ENCODE measurements at places on chromosomes 11 and 22.

- no peak for DNase-seq
Observed at GRCh38 chr11:16603245-16603644, 135.2 kb upstream of the C11orf58 start.

- peak; percentile 40 for DNase-seq
Observed at GRCh38 chr11:33478111-33478573, 221.0 kb downstream of the HIPK3 start.

DNA sequence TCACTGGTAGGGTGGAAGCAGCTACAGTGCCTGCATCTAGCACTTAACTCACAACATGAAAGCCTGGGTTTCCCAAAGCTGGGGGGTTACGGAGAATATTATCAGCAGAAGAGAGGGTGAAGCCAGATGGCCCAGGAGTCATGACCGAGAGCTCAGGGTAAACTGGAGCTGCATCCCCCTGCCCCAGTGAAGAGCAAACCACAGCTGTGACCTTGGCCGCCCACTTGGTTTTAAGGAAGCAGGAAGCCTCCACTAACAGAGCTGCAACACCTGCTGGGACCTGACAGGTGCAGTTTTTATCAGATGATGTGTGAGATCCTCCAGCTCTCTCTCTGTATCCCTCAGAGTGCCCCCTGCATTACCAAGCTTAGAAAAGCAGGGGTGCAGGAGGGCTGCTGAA lies 20.9 kb downstream of the TCP11L1 start:
- peak; percentile 63 for DNase-seq

DNA sequence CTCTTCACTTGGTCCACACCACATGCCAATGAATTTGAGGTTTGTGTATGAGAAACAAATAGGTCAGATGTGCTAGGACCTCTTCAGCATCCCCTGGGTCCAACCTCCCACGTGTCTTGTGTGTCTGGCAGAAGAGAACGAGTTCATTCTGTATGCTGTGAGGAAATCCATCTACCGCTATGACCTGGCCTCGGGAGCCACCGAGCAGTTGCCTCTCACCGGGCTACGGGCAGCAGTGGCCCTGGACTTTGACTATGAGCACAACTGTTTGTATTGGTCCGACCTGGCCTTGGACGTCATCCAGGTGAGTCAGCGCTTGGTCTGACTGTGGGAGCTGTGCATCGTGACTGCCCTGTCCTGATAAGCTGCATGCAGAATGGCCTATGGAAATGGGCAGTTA lies 101.0 kb upstream of the SORL1-AS1 start:
- DNase-seq = no peak

DNA sequence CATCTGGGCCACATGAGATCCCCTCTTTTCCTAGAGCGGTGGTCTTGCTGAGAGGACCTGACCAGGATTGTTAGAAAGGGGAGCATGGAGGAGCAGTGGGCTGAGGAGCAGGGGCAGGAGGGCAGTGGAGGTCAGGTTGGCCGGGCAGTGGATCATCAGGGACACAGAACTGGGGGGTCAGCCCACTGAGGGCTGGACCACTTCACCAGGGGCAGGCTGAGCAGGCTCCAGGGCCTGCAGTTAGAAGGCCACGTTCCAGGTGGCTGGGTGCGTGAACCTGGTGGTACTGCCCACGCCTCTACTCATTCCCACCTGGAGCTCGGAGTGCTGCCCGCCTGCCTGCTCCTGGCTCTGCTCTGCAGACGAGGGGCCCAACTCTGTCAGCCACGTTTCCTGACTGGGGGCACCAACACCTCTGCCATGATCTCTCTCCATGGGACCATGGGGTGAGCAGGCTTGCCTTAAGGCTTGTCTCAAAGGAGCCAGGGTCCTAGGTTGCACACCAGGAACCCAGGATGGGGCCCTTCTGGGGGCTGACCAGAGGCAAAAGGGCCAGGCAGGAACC lies 9.7 kb downstream of the MRGPRF start:
- DNase-seq = no peak

- no peak for DNase-seq
Observed at GRCh38 chr22:40210818-40211217, 33.1 kb downstream of the TNRC6B start.

GRCh38 chr11:118552341-118552740 lies 13.4 kb downstream of the IFT46 start:
- no peak for DNase-seq

GRCh38 chr11:129849447-129850130 lies 33.9 kb downstream of the TMEM45B start:
- no peak for DNase-seq

DNA sequence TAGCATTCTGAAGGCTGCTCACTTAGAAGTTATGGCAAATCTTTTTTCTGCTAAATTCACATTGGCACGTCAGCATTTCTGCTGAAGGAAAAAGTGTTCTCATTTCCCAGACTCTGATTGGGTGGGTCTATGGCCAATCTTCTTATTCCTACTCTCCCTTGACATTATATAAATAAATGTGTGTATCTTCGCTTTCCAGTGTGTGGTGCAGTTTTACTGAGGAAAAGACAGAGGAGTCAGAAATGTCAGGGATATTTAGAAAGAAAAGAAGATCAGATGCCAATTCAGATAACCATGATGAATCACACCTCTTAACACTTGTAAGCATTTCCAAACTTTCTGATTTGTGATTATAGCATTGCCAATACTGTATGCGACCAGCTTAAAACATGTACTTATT lies 3.2 kb upstream of the BDNF start:
- DNase-seq = no peak

- DNase-seq = no peak
Observed at GRCh38 chr11:77193911-77194830, 66.1 kb downstream of the MYO7A start.

GRCh38 chr11:124600621-124601320 lies 10.5 kb upstream of the PANX3 start:
- no peak for DNase-seq

GRCh38 chr22:48957987-48958321 lies 869.7 kb downstream of the BRD1 start:
- no peak for DNase-seq

- peak; percentile 82 for DNase-seq
Observed at GRCh38 chr11:67382276-67383136, 9.1 kb upstream of the CLCF1 start.

DNA sequence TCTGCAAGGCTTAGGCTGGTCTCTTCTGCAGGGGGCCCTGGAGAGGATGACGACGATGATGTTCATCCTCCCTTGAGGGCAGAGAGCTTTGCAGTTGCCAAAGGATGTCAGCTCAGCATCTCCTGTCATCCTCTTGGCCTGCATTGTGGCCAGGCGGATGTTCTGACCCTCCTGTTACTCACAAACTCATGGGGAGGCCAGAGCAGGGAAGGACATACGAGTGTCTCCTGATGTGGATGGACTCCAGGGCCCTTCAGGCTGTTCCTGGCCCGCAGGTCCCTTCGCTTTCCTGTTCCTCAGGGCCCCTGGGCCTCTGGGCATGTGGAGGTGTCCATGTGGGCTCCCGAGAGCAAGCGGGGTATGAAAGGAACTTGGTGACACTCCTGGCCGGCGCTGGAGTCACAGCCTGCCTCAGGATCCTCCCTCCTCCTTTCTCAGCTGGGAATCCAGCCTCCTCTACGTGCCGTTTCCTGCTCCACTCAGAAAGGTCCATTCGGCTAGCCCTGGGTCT lies 8.5 kb downstream of the ADORA2A start:
- DNase-seq = no peak

GRCh38 chr11:8933931-8934330 lies 1.2 kb upstream of the C11orf16 start:
- no peak for DNase-seq

GRCh38 chr22:27452922-27453321 lies 348.6 kb downstream of the MN1 start:
- no peak for DNase-seq

- no peak for DNase-seq
Observed at GRCh38 chr22:38292694-38293093, 19.9 kb upstream of the TMEM184B start.

DNA sequence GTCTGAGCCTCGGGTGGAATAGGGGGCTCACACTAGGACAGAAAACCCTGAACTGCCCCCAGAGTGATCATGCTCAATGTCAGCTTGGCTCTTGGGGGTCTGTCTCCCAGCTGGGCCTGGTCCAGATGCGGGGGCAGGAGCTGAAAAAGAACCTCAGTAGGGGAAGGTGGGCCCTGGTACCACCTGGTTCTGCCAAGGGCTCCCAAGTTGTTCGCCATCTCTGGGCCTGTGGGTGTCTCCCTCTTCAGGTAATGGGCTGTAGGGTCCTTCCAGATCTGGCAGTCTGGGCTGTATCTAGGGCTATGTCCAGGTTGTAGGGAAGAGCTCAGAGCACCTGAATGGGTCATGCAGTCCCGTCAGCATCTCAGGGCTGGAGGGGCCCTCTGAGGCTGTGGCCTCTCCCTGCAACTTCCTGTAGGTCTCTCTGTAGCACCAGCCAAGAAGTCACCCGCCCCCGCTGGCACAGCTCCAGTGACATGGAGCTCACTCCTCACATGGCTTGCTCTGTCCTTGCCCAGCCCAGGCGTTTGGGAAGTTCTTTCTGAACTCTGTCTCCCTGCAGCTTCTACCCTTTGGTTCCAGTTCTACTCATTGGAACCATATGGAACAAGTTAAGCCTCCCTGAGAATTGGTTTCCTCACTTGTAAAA lies 33.0 kb upstream of the SOX10 start:
- no peak for DNase-seq

GRCh38 chr11:14420223-14420622 lies 61.2 kb upstream of the RRAS2 start:
- DNase-seq = no peak

- no peak for DNase-seq
Observed at GRCh38 chr11:120196826-120197225, 14.0 kb upstream of the OAF start.

DNA sequence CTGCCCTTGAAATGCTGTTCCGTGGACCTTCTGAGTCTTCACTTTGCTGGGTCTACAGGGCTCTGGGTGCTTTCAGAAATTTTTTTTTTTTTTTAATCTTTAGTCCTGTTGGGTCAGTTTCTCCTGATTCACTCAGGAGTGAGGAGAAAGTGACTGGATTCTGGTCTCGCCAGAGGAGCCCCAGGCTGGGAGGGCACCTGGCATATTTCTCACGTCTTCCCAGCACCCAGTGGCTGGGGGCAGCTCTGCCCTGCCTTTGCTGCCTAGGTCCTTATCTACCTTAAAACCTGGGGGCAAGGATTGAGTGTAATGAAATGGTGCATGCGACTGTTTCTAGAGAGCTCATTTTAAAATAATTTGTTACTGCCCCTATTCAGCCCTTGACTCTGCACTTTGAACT lies 23.3 kb downstream of the SAMM50 start:
- DNase-seq = no peak

GRCh38 chr22:44355716-44356070 lies 42.9 kb upstream of the SHISAL1 start:
- DNase-seq = no peak

GRCh38 chr22:40002935-40003715 lies 8.4 kb downstream of the FAM83F start:
- peak; percentile 71 for DNase-seq

DNA sequence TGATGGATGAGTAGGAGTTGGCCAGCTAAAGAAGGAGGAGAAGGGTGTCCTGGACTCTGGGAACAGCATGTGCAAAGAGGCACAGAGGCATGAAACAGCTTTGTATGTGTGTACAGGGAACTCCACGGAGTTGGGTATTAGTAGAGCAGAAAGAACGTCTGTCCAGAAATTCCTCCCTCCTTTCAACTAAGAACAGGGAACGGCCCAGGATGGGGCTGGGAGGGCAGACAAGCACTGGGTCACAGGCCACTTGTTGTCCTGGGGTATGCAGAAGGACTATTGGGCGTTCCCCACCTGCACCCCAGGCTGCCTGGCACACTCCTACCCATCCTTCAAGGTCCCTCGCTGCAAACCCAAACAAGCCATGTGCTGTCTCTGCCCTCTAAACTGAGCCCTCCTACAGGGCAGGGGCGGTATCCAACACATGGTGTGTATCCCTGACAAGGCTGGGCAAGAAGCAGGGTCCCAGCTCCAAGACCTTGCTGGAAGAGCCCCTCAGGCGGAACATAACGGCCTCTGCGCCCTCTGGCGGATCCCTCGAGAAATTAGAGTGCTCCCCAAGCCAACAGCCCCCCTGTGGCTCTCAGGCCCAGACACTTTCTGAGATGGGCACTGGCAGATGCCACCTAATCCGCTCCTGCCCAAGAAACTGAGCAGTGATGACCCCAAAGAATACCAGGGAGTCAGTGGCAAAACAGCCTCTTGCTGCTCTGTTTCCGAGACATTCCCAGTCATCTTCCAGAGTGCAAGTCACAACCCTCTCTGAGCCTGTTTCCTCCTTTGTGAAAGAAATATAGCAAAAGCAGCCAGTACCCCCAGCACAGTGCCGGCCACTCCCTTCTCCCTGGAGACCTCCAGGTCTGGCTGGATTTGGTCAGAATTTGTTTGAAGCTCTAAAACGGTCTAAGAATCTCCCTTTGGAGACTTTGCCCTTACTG lies 1.6 kb upstream of the ELFN2 start:
- DNase-seq = peak; percentile 76

GRCh38 chr22:30609260-30610185 lies 2.5 kb downstream of the TCN2 start:
- DNase-seq = no peak

DNA sequence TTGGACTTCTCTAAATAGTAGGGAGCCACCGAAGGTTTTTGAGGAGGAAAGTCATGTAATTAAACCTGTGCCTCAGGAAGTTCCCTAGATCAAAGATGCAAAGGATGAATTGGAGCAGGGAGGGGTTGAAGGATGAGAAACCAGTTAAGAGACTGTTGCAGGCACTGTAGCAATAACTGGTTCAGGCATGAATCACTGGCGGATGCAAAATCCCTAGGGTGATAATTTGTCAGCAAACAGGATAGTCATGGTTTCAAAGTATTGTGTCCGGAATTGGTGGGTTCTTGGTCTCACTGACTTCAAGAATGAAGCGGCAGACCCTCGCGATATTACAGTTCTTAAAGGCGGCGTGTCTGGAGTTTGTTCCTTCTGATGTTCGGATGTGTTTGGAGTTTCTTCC lies 19.9 kb downstream of the TRIOBP start:
- DNase-seq = no peak

GRCh38 chr11:73715541-73715940 lies 45.3 kb downstream of the RAB6A start:
- no peak for DNase-seq

GRCh38 chr22:39254789-39255298 lies 10.1 kb upstream of the PDGFB start:
- DNase-seq = no peak

- no peak for DNase-seq
Observed at GRCh38 chr11:130062026-130062425, 7.7 kb upstream of the APLP2 start.

GRCh38 chr11:119982517-119983239 lies 155.2 kb downstream of the TRIM29 start:
- DNase-seq = no peak

GRCh38 chr11:34505874-34506273 lies 7.7 kb downstream of the ELF5 start:
- no peak for DNase-seq

DNA sequence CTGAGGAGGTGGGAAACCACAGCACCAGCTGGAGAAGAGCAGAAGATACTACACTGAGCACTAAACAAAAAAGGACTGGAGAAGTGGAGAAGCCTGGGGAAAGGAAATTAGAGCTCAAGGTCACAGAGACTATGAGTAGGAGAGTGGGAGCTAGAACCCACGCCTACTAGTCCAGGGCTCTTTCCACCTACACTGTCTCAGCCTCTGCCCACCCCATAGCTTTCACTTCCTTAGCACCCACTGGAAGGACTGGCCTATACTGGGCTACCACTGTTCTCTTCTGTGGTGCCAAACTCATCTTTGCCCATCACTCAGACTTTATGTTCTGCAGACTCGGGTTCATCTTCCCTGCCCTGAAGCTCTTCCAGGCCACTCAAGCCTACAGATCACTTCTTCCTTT lies 94.3 kb upstream of the PHOX2A start:
- DNase-seq = no peak

Data from WERI-Rb-1 (cell line).